ENCODE measurements at places on chromosomes 4 and X.

GRCh38 chr4:36432586-36432985 lies 151.2 kb downstream of the DTHD1 start:
- DNase-seq, result no peak

DNA sequence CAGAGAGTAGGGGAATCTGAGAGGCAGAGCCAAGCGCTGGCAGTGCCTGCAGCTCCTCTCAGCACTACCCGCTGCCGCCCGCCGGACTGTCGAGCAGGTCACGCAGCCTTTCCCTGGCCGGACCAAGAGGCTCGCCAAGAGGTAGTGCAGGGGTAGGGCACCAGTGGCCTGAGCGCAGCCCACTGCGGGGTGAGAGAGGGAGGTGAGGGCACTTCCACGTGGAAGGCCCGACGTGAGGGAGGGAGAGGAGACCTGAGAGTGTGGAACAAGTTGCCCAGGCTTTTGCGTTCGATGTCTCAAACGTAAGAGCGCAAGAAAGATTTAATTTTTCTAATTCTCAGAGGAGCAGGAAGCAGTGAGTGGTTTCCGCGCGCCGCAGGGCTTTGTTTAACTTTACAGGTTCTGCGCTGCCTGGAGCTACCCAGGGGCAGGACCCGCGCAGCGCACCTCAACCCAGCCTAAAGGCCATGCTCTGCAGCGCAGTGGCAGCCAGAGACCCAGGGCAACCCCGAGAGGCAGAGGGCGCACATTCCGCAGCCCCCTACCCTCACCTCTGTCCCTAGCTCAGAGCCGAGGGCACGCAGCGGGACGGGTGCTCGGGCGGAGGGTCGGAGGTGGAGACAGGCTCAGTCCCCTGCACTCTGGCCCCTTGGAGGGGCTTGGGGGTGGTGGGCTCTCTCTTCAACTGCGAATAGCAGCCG lies 14.9 kb downstream of the ARHGAP36 start:
- DNase-seq, result no peak

- DNase-seq, result no peak
Observed at GRCh38 chrX:44305921-44306320, 37.6 kb downstream of the EFHC2 start.

DNA sequence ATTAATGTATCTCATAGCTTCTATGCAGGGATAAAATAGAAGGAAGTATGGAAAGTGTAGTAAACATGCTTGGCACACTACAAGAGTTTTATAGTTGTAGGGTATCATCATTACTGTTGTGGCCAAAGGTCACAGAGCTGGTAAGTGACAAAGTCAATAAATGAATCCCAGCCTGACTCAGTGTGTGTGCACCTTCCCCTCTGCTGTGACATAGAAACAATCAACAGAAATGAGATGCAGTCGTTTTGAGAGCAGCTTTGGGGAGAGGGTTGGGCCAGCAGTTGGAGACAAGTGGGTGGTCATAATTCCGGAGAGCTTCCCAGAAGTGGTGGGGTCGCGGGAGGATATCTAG lies 82.4 kb upstream of the RBPJ start:
- DNase-seq, result no peak

GRCh38 chr4:180827232-180828009 lies 1415.8 kb upstream of the TENM3 start:
- DNase-seq, result no peak

- no peak for DNase-seq
Observed at GRCh38 chrX:133868682-133869081, 116.7 kb downstream of the GPC3 start.

GRCh38 chrX:154598656-154599055 lies 13.7 kb downstream of the CTAG1A start:
- no peak for DNase-seq

DNA sequence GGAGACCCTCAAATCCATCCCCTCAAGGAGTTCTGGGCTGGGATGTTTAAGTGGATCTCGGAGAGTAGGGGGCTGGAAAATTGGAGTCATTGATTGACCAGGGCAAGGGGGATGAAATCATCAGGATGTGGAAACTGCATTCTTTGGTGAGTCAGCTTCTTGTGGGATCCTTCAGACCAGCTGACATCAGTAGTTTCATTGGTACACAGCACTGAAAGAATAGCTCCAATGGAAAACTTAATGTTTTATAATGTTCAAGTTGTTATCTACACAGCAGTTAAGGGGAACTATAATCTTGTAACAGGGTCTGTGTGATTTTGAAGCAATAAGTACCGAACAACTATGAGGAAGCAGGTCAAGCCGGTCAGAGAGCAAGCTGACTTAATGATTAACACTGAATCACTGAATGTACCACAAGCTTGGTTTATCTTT lies 506.1 kb downstream of the RPA4 start:
- DNase-seq, result no peak

- peak; percentile 53 for DNase-seq
Observed at GRCh38 chrX:154300816-154301215, 5.2 kb downstream of the TKTL1 start.

GRCh38 chr4:140781596-140781995 lies 25.4 kb upstream of the TBC1D9 start:
- no peak for DNase-seq

- DNase-seq, result no peak
Observed at GRCh38 chr4:159252491-159252890, 149.6 kb downstream of the RAPGEF2 start.

- DNase-seq, result no peak
Observed at GRCh38 chr4:6530964-6531363, 44.0 kb upstream of the MAN2B2 start.

GRCh38 chr4:57554556-57555092 lies 444.4 kb upstream of the IGFBP7 start:
- no peak for DNase-seq

DNA sequence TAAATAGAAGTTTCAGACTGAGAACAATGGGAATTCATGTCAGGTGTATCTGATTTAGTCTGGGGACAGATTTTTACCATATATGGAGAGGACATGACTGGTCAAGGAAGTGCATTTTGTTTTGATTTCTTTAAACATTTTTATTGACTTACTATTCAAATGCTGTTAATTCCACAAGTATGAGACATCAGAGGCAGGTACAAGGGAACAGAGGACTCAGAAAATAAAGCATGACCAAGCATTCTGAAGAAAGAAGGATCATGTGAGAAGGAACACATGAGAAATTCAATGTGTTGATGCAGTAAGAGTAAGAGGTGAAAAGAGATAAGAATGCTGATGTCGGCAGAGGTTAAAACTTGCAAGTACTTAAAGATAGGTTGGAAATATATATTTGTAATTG lies 1452.6 kb downstream of the PCDH7 start:
- no peak for DNase-seq

GRCh38 chrX:105190252-105190853 lies 30.1 kb downstream of the TEX13A start:
- no peak for DNase-seq

DNA sequence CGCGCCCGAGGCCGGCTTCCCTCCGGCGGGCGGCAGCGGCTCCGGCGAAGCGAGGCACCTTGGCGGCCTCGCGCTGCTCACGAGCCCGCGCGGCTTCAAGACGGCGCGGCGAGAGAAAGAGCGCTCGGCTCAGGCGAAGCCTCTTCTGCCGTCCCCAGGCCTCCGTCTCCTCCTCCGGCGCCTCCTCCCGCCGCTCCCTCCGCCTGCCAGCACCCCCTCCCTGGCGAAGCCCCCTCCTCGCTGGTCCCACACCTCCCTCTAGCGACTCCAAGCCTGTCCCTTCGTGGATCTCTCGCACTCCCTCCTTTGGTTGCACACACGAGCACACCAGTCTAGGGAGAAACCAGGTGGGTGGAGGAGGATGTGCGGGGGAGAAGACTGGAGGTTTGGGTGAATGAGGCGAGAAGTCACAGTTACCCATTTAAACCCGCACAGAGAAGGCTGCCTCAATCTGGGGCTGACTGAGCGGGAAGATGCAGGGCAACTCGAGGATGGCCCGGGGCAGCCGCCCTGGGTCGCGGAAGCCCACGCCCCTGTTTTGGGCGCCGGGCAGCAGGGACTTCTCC lies at the start of gene CAMK2D:
CAMK2D (minus strand) TSS at position 119 of the 566 bp plus-strand sequence. CDS start 670 bp downstream, outside the sequence.
- DNase-seq, result peak; percentile 86

GRCh38 chr4:173573286-173573685 lies 43.3 kb upstream of the HAND2 start:
- DNase-seq, result no peak

- no peak for DNase-seq
Observed at GRCh38 chr4:135269125-135269890, 1067.7 kb upstream of the PABPC4L start.

GRCh38 chr4:16914208-16914607 lies 15.8 kb upstream of the LDB2 start:
- no peak for DNase-seq

DNA sequence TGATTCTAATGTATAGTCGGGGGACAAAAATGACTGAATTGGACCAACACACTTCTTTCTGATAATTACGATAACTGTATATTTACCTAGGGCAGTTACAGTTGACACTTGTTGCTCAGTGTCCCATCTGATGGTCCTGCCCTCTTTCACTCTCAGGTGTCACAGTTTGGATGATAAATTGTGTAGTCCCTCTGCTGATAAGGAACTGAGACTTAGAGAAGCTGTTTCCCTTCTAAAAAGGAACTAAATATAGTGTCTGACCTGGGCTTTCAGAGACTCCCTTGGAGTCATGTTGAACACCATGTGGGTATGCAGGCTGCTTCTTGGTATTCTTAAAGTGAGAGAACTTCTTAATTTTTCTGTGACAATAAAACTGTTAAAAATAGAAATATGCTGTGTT lies 23.7 kb upstream of the PNPLA4 start:
- DNase-seq, result no peak

- DNase-seq, result no peak
Observed at GRCh38 chr4:166655231-166655630, 579.1 kb downstream of the SPOCK3 start.

DNA sequence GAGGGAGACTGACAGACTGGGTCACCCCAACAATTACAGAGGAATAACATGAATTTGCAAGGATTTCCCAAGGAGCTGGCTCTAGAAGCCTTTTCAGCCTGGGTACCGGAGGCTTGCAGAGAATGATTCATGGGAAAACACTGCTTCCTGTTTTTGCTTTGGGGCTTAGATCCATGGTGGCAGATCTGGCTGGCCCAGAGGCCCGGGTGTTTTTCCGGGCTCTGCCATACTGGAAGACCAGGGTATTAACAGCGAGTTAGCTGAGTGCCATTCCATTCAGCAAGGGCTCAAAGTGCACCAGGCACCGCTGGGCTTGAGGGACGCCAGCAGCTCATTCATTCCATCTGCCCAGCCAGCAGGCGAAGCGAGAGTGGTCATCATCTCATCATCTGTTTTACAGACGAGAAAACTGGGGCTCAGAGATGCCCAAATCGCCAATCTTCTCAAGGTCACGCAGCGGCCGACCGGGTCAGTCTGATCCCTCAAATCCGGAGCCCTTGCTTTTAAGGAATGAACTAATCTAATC lies 1.3 kb downstream of the WDR1 start:
- DNase-seq, result no peak

DNA sequence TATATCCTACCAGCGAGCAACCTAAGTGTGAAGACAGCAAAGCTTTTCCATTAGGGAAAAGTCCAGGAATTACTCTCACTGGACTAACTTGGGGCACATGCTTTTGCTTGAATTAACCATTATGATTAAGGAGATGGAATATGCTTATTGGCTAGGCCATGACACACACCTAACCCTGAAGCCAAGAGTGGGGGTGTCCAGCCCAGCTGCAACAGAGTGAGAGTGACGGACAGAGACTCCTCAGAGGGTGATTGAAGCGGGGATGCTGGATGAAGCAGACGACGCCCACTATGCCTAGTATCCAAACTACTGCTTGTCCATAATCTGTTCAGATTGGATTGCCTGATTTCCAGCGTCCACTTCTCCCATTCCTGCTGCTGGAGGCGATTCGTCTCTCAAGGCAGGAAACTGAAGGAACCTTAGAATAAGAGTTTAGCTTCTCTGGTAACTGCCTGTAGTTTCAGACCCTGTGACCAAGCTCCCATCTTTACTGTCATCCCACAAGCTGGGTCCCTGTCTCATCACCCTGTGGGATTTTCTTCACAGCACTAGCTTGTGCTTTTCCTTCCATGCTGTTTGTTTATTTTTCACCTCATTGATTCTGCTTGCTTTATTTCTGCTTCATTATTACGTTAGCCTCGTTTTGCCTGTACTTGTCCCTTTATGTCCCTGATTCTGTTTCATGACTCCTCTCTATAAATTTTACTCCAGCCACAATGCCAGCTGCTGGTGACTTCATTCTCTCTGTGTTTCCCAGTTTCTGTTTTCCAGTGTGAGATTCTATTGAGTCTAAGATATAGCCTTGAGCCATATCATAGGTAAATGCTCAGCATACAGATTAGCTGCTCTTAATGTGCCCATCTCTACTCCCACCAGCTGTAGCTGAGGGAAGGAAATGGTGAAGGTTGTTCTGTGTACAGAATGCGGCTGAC lies 19.0 kb downstream of the FAM47E start:
- DNase-seq, result no peak

DNA sequence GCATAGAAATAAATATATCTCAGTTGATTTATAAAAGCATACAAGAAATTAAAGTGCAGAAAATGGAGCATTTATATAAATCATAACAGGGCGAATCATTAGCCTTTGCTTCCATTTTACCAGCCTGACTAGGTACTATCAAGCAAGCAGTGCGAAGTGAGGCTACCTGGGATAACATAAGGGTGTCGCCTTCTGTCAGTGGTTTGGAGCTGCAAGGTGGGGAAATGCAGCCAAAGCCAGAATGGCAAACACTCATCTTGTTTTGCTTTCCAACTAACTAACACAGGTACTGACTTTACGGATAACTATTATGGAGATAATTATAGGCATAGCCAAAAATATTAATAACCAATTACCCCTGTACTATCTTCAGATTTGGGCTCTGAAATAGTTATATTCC lies 1459.8 kb downstream of the RAPGEF2 start:
- DNase-seq, result no peak

GRCh38 chrX:19372170-19372546 lies 28.4 kb downstream of the PDHA1 start:
- peak; percentile 67 for DNase-seq

DNA sequence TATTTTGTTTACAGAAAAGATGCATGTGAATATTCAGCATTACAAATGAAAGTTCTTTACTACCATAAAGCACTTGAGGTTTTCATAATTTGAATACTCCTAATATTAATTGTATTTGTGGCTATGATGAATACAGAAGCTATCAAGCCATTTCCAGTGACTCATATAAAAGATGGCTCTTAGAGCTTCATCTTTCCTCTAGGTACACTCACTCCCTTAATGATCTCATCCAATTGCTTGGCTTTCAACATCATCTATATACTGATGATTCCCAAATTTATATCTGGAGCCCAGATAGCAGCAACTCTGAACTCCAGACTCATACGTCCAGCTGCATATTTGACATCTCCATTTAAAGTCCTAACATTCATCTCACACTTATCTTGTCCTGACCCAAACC lies 183.4 kb upstream of the FAM241A start:
- no peak for DNase-seq

GRCh38 chr4:36264207-36264826 lies 17.1 kb upstream of the DTHD1 start:
- DNase-seq, result no peak

GRCh38 chr4:139763672-139764071 lies 98.1 kb downstream of the MGST2 start:
- no peak for DNase-seq

- DNase-seq, result no peak
Observed at GRCh38 chrX:133923113-133923512, 62.3 kb downstream of the GPC3 start.

- DNase-seq, result no peak
Observed at GRCh38 chrX:51804741-51805140, 61.5 kb downstream of the GSPT2 start.

GRCh38 chr4:74962584-74962983 lies 29.7 kb downstream of the PARM1 start:
- no peak for DNase-seq

GRCh38 chr4:13261486-13262257 lies 222.5 kb downstream of the RAB28 start:
- no peak for DNase-seq
